ENCODE measurements at places on chromosomes 11 and 22. TPM values are rescaled to one million over a fixed set of nuclear protein-coding genes. Genes with fewer than 3 reads are reported as not detected.
A peak's percentile ranks its signal among the peaks of the same experiment; 100 is the strongest.

The ZNF70 gene
- total RNA-seq, result 2.2 TPM

DNA sequence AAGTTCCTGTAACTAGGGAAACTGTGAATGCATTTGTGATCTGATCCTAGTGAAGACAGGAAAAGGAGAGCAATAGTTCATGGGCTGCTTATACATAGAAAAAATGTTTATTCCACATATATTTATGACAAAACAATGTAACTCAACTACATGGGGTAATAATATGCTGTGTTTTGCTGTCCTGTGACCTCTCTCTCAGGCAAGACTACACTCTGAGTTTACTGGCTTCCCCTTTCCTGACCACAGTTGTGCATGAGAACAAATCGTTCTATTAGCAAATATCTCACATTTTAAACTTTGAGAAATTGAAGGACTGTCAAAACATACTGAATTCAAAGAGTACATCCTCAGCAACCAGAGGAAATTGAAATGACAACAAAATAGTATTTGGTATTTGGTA lies 161.9 kb upstream of the TRPC6 start:
- peak; percentile 18 for DNase-seq

DNA sequence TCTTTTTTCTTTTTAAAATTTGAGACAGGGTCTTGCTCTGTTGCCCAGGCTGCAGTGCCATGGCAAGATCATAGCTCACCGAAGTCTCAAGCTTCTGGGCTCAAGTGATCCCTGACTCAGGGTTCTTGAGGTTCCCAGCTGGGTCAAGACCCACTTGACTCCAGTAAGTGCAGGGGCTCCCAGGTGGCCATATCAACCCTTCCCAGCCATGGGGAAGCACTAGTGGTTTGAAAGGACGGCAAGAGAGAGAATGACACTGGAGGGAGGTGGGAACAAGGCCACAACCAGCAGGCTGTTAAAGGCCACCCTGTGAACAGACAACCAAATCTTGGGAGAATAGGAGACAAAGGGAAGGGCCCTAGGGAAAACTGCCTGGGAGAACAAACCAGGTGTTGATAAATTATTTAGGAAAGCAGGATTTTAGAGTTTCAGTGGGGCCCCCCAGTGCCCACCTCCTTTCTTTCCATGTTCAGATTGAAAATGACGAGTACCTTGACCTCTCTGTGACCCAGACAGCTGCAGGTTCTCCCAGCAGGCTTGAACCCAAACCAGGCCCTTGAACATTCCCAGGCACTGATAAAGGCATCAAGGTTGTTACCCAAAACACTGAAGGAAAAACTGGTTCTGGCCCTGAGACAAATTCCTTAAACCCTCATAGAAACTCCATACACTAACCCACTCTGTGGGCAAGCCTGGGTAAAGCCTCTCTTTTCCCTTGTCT lies 28.8 kb downstream of the KLHL22 start:
- no peak for DNase-seq

DNA sequence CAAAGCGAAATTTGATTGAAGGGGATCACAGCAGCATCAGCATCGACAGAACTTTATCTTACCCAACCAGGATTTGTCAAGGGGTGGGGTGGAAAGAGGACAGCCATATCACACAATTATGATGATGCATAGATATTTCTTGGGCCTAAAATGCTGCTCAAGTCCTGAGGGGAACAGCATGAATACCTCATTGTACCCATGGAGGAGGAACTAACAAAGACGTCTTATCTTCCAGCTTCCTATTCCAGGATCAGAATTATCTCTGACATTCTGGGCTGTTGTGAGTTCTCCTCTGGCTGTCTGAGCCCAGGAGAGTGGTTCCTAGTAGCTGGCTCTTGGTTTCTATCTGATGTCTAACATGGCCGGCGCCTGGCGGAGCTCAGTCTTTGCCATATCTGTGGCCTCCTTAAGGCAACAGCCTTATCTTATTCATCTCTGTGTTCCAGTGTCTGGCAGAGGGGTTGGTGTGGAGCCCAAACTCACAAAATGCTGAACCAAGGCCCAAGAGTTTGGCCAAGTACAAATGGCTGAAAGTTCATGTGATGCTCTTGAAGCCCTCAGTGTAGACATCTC lies 68.2 kb upstream of the TIMP3 start:
- DNase-seq, result no peak

GRCh38 chr11:70737816-70738630 lies 339.7 kb downstream of the CTTN start:
- DNase-seq, result no peak

GRCh38 chr11:67561971-67562619 lies 21.5 kb upstream of the GSTP1 start:
- no peak for DNase-seq

The INPP5J gene
- 0.06 TPM for total RNA-seq

DNA sequence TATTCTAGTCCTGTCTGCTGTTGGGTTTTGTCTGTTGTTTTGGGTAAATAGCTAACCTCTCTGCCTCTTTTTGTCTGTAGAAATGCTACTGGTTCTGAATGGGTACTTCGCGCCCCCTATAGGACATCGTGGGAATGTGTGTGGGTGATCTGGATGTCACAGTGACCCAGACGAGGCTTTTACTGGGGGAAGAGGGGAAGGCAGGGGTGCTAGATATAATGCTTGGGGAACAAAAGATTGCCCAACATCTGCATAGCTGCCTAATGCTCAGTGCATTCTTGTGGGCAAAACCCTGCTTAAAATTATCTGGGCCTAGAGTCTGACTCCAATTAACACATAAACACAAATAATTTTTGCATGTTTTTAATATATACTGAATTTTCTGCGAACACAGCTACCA lies 57.7 kb downstream of the BMAL1 start:
- peak; percentile 78 for DNase-seq

DNA sequence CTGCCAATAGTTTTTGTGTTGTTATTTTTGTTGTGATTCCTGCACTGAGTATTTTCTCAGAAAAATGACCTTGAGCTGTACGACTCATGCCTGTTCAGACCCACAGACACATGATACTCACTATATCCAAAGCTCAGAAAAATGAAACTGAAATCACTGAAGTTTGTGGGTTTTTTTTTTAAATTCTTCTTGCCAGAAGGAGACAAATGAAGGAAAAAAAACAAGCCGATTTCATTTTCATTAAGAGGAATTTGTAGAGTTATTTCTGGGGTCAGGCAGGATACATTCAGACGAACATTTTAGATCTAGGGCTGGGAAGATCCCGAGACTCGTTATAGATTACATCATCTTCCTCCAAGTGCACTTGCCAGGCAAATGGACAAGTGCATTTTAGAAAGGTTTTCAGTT lies 60.4 kb downstream of the BMAL1 start:
- DNase-seq, result peak; percentile 68

DNA sequence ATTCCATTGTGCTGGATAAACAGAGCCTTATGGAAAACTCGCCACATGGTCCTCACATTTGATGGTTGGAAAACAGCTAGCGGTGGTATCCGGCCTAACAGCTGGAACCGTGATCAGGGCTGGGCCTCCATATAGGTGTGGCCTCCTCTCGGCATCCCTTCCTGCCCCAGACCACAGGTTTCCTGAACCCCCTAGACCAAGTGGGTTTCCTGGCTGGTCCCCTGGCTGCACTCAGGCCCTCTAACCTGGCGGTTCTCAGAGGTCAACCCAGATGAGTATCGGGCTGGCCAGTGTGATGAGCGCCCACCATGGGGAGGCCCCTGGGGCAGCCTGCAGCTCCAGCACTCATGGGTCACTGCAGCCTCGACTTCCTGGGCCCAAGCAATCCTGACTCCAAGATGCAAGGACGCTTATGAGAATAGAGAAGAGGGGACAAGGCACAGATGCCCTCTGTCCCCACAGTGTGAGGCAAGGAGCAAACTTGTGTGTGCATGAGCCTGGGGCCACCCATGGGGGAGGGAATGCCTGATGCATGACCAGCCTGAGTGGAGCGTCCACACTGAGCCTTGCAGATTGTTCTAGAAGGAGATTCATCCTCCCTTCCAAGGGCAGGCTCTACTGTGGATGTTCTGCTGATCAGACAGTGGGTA lies 53.4 kb upstream of the WNT7B start:
- DNase-seq, result no peak

The FAM181B gene
- total RNA-seq, result not detected

DNA sequence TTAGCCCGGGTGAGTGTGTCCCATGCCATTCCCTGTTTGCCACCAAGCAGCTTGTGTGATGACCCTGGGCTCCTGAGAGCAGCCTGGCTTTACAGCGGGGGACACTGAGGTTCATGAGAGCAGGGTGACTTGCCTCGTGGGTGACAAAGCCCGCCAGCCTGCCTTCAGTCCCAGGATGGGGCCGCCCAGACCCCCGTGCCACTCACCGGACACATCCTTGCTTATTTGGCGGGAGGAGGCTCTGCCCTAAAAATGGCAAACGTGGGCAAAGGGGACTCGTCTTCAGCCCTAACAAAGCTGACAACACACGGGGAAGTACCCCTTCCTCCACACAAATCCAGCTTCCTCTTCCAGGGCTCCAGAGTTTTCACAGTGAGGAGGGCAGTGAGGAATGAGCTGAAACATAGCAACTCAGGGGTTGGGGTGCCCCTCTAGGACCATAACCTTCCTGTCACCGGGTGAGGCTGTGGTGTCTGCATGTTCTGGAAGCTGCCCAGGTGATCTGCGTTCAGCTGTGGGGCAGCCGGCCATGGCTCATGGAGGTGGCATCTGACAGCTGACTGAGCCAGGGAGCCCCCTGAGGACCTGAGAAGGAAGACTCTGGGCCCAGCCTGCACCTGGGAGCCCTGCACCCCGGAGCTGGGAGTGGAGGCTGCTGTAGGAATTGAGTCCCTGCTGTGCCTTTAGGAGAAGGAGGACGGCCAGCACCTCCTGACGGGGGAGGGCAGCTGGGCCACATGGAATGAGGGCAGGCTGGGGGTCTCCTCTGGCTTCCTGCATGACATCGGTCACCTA lies 16.7 kb downstream of the RIBC2 start:
- DNase-seq, result no peak

DNA sequence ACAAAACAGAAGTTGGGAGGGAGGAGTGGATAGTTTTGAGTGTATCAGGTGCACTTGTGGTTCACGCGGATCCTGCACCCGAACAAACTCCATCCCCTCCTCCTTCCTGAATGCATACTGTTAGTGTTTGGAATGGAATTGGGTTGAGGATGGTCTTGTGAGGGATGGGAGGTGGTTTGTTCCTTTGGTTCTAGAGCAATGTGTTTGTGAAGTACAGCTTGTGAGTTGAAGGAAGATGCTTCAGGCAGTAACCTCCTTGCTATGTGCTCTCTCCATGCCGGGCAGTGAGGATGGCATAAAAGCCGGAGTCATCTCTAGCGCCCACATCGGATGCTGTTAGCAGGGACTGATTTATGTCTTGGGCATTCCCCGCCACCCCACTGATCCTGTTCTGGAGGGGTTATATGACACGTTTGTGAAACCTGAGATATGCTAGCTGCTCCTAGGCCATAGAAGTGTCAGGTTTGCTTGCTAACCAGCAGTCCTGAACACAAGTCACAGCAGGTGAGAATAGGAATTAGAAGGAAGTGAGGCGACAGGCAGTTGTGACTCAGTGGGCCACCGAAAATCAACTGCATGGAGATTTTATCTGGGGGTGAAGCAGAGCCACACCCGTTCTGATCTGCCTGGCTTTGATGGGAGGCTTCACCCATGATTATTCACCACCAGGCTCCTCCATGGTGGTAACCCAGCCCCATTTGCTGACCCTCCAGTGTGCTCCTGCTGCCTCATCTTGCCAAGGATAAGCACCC lies 2.2 kb downstream of the BCR start:
- peak; percentile 19 for DNase-seq

DNA sequence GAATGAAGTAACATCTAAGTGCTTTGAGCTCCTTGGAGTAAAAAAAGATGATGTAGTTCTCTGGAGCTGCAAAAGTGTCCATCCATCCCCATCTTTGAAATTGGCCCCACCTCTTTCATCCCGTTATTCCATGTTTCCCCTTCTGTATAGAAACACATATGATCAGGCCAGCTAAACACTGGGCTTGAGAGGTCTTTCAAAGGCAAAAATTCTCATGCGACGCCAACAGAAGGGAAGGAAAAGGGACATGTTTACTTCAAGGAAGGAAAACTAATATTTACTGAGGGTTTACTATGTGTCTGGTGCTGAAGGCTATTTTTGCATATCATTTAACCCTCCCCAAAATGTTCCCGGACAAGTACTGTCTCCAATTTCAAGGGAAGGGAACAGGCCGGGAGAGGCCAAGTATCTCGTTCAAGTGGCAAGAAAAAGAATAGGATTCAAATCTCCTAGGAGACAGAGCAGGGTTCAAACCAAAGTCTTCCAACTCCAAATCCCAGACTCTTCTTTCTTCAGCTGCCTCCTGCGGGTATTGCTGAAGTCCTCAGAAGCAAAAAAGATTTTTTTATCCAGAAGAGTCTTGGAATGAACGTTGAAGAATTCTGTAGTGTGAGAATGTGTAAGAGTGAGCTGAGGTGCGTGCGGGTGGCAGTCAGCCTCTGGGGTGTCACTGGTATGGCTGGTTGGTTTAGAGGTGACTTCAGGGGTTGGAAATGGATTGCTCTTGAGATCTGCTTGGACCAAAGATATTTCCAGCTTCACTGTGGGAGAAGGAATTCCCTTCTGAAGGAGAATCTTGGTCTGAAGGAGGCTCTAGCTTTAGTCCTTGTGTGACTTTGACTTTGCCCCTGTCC lies 10.1 kb downstream of the TECTA start:
- no peak for DNase-seq

- DNase-seq, result no peak
Observed at GRCh38 chr11:62922189-62922589, 1.0 kb upstream of the CHRM1 start.

The TRAPPC4 gene
- total RNA-seq, result 82.6 TPM

The STK33 gene
- total RNA-seq, result 0.51 TPM

The MUC2 gene
- total RNA-seq, result not detected

DNA sequence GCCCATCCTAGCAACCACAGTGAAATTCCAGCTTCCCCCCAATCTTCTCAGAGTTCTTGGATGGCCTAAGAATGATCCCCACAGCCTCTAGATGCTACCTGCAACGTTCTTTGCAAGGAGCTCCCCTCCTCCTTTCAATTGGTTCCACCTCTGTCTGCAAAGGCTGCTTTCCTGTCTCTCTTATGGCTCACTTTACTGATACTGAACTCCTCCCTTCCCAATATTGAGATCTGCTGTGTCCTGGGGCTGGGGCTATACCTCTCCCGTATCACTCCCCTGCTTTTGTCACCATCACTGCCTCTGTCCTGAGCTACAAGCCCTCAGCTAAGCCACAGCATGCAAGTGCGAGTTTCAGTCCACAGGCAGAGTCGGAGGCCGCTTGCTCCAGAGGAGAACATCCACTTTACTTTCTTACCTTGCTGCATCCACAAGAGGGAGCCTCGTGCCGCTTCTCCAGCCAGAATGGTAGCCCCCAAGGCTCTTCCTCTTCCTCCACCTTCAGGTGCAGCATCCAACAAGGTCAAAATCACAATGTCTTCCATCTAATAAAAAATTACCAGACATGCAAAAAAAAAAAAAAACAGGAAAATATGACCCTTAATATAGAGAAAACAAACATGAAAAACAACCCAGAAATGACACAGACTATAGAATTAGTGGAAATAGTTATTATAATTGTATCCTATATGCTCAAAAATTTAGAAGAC lies 48.6 kb upstream of the TMEM45B start:
- no peak for DNase-seq

GRCh38 chr11:73856031-73856567 lies 20.5 kb downstream of the COA4 start:
- DNase-seq, result no peak

Data from LHCN-M2 (cell line).